A172 (cell line): ENCODE measurements at places on chromosomes 3 and 15. TPM values are rescaled to one million over a fixed set of nuclear protein-coding genes. Genes with fewer than 3 reads are reported as not detected.

GRCh38 chr3:170247875-170248274 lies 25.7 kb downstream of the PRKCI start:
- no peak for DNase-seq

GRCh38 chr3:131081224-131081623 lies 54.5 kb downstream of the NEK11 start:
- no peak for DNase-seq

DNA sequence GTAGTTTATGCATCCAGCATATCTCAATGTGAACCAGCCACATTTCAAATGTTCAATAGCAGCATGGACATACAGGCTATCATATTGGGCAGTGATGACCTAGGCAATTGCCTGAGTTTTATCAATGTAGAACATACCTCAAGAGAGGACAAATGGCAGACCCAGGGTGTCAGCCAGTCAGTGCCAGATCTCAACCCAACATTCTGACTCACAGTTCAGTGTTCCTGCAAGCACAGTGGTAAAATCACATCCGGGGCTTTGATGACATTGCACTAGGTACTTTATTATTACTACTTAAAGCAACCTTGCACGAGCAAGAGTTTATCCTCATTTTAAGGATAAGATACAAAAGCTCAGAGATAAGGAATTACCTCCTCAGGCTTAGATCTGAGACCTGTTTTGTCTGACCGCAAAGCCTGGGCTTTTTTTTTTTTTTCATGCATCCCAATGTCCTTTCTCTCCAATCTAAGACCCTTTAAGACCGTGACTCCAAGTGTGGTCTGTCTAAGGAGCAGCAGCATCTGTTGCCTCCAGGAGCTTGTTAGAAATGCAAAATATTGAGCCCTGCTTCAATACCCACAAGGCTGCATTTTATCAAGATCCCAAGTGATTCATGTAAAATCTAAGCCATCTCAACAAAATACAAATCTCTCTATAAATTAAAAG lies 60.1 kb downstream of the SLC12A1 start:
- no peak for DNase-seq

MESP2 gene
- not detected in 2 replicates for total RNA-seq

GABRB3 gene
- total RNA-seq, result not detected in 2 replicates

COLQ gene
- not detected in 2 replicates for total RNA-seq
